ENCODE measurements at places on chromosomes 4 and X.

DNA sequence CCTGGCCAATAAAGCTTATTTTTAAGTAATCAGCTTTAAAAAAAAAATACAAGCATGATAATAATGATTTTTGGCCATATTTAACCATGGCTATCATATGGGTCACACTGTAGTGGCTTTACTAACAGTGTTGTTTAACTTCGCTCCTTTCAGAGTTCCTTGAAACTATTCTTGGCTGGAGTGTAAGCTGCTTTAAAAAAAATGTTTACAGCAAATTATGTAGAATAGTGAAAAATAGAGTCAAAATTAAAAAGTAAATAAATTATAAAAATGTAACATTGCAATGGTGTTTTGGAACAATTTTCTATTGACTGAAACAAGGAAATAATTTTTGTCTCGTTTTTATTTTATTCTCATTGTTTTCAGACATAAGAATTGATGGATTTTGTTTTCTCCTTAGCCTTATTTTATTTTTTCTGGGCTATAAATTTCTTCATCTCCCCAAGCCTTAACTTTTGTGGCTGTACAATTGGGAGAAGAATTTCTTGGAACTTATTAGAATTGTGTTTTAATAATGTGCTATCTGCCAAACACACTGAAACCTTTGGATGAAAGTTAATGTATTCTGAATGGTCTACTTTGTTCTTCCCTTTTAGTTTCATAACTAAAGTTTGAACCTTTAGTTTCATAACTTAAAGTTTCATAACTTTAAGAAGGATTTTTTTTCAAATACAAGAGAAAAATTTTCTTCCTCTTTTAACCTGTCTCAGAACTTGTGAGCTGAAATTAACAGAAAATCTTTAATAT, 182.0 kb downstream of the ARHGAP24 start:
- DNase-seq, result no peak

- no peak for DNase-seq
Measured at GRCh38 chr4:140819610-140820009, 63.4 kb upstream of the TBC1D9 start.

GRCh38 chr4:19999775-20000414, 251.8 kb upstream of the SLIT2 start:
- no peak for DNase-seq

GRCh38 chr4:37802068-37802666, 24.3 kb upstream of the PGM2 start:
- DNase-seq, result no peak

- no peak for DNase-seq
Measured at GRCh38 chrX:154473683-154474082, 5.4 kb downstream of the LAGE3 start.

- no peak for DNase-seq
Measured at GRCh38 chr4:168562041-168562571, 65.3 kb downstream of the PALLD start.

DNA sequence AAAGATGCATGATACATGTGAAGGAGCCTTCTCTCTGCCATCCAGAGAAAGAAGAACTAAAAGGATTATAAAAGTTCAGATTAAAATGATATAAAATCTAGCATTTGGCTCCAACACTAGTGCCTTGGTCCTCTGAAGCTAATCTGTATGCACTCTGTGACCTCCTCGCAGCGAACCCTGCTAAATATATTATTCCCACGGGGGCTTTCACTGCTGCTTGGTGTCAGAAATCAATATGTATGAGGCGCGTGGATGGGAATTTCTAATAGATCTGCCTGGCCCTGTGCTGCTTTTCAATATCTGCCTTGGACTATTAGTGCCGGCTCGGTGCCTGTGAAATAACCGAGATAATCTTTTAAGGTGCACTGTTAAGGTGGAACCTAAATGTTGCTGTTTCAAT, 69.7 kb downstream of the CXXC4 start:
- DNase-seq, result no peak

DNA sequence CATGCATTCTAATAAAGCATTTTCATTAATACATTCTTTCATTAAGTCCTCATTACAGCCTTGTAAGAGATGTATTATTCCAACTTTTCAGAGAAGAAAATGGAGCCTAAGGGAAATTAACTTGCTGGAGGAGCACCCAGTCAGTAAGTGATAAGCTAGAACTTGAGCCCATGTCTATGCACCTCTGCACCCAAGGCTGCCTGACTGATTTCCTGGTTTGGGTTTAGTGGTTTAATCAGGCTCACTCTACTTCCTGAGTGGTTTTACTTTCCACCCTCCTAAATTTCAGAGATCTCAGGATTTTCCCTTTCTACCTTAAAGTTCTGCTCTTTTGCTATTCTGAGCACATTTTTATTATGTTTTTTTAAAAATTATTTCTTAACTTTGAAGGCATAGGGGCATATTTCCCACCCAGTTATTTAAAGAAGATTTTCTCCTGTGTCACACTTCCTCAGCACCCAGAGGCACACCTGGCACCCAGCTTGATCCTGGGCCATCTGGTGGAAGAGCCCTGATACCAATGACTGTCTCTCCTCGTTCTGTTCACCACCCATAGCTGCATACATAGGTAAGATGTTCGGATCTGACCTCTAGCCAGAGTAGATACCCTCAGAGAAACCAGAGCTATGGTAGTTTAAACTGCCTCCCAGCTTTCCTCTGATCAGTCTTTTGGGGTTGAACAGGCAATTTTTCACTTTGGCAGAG, 10.4 kb downstream of the CORIN start:
- DNase-seq, result no peak

- no peak for DNase-seq
Measured at GRCh38 chr4:119750771-119751170, 122.2 kb upstream of the PDE5A start.

DNA sequence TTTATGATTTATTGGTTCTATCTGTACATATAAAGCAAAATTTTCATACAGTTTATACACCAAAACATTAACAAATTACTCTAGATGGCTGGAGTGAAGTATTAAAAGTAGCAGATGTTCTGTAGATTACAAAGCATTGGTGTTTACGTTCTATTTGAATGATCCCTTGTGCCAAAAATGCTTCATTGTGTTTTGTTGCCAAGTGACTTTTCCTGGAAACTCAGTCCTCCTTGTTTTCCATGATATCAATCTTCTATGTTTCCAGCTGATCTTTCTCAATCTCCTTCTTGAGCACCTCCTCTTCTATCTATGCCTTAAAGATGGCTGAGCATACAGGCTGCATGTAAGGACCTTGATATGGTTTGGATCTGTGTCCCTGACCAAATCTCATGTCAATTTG, 263.6 kb upstream of the CTSO start:
- no peak for DNase-seq

- DNase-seq, result no peak
Measured at GRCh38 chr4:958696-959337, 14.6 kb downstream of the DGKQ start.

DNA sequence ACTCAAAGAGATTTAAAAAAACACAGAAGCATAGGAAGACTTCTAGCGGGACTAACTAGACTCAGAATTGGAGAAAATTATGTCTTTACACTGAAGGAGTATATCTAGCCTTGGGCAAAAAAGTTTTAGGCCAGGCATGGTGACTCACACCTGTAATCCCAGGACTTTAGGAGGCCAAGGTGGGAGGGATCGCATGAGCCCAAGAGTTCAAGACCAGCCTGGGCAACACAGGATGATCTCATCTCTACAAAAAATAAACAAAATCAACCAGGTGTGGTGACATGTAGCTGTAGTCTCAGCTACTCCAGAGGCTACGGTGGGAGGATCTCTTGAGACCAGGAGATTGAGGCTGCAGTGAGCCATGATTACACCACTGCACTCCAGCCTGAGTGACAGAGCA, 99.5 kb downstream of the NEUROG2 start:
- no peak for DNase-seq

DNA sequence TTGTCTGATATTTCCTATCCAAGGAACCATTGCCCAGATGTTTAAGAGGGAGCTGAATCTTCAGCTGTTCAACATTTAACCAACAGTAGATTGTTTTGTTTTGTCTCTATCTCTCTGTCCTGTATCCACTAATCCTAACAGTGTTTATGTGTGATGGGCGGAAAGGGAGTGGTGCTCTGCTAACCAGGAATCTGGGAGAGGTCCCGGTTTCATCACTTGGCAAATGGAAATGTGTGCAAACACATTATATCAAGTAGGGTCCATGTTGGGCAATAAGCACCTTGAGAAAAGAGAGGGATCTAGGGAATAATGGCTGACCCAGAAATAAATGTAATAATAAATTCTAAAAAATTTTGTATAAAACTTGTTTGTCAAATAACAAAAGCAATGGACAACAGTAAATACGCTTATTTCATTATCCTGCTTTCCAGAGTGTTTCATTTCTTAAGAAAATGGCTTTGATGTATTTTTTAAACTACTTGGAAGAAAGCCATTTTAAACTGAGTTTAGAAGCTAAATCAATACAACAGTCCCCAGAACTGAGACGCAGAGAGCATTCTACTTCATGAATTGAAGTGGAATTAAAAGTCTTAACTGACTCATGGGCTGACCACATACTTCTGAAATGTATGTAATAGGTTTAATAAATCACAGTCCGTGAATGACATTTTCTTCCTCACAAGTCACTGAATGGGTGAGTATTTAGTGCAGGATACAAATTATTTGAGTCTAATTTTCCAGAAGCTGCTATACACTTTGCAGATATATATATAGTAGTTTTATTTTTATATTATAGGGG, 55.8 kb downstream of the EMCN start:
- DNase-seq, result no peak

GRCh38 chr4:76689145-76689817, 208.7 kb downstream of the SOWAHB start:
- no peak for DNase-seq

GRCh38 chr4:158176776-158177175, 4.0 kb upstream of the GASK1B start:
- DNase-seq, result no peak

DNA sequence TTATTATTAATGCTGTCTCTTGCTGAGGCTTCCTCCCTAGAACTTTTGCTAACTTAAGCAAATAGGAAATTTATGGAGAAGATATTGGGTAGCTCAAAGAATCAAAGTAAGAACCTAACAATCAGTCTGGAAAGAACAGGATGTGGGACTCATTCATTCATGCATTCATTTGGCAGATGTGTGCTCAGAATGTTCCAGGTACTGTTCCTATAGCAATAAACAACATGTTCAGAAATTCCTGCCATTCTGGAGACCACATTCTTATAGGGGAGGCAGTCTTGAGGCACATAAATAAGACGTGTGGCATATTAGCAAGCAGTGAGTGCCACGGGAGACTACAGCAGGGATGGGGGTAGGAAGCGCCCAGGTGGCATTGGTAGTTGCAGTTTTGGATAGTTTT, 5.0 kb downstream of the GRK4 start:
- DNase-seq, result no peak

DNA sequence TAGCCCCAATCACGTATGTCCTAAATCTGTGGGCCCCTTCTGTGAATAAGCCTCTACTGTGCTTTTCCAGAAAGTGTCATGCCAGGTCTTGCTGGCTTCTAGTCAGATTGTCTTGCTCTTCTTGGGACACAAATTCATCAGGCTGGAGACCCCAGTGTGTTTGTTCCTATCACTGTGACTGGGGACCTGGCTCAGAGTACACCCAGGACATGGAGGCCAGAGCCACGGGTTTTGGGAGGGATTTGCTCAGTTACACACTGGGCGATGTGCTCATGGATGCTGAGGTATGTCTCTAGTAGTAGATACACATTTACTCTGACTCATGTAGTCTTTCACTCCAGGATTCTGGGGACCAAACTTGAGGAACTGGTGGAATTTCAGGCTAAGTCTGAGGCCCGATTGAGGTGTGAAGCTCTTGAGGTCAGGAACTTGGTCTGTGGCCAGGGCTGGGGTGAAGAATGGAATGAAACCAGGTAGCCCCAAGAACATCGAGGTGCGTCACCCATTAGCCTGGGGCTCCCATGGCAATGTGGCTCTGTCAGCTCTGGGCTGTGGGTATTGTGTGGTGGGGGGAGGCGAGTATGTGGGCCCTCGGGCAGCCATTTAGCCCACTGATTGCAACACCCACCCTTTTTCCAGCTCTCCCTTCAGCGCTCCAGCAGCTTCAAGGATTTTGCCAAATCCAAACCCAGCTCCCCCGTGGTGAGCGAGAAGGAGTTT, 7.7 kb downstream of the SASH3 start:
- no peak for DNase-seq

GRCh38 chr4:23058165-23058776, 365.5 kb downstream of the GBA3 start:
- no peak for DNase-seq

DNA sequence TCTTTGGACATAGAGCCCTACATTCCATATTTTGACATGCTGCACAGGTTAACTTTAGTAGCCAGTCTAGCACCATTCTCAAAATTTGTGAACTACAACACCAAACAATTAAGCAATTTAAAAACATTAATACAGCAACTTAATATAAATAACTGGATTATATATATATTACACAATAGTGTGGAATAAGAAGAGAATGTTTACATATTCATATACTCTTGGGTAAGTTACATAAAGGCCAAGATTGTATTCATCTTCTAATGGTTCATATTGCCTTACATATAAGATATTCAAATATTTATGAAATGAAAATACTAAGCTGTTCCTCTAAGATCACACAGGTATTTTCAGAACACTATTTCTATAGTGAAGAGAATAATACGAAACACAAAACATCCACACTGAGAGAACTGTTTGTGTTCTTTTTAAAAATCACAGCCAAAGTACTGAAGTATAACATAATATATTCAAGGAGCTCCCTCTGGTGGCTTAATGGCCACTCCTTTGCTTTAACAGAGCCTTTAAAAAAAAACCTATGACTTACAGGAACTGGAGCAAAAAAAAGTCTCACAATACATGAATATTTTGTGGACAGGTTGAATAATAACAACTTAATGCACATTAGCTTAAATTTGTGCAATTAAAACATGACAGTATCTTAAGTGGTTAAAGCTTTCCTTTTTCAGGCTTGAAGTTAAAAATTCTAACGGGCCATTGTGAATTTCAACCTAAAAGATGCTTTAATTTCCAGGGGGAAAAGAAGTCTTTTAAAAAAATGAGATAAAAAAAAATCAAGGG, 46.2 kb downstream of the NEK1 start:
- DNase-seq, result no peak

- no peak for DNase-seq
Measured at GRCh38 chr4:69610484-69610883, 29.0 kb downstream of the UGT2A2 start.

GRCh38 chr4:48051078-48051477, 34.5 kb downstream of the NIPAL1 start:
- DNase-seq, result no peak

Data from stimulated activated CD8-positive, alpha-beta memory T cell treated with anti-CD3 and anti-CD28 coated beads, Interleukin-4, amount 100 ng/mL, for 4 hours (primary cell).